ENCODE measurements at places on chromosomes 12 and 14.

GRCh38 chr14:93081876-93082570 lies 33.7 kb downstream of the ITPK1 start:
- ATAC-seq, result peak; percentile 68

DNA sequence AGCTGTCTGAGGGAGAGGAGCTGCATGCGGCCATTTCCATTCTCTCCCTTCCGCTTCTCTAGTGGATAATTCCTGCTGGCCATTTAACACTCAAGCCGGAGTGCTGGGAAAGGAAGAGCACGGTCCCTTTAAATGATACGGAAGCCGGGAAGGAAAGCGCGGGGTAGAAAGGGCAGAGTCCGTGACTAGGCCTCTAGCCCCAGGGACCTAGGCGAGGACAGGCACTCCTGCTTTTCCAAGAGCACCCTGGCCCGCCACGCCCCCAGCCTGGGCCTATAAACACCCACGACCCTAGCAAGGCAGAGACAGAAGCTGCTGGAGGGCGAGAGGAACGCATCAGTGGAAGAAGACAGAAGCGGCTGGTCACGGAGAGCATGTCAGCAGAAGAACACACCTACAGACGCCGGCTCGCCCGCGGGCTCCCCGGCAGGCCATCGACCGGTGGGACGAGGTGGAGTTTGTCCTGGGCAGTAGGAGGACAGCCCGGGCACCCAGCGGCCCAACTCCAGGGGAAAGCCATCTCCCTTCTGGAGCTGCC lies 1206.6 kb upstream of the TMEM132C start:
- ATAC-seq, result no peak

GRCh38 chr12:599756-600155 lies 63.5 kb downstream of the NINJ2 start:
- ATAC-seq, result no peak

DNA sequence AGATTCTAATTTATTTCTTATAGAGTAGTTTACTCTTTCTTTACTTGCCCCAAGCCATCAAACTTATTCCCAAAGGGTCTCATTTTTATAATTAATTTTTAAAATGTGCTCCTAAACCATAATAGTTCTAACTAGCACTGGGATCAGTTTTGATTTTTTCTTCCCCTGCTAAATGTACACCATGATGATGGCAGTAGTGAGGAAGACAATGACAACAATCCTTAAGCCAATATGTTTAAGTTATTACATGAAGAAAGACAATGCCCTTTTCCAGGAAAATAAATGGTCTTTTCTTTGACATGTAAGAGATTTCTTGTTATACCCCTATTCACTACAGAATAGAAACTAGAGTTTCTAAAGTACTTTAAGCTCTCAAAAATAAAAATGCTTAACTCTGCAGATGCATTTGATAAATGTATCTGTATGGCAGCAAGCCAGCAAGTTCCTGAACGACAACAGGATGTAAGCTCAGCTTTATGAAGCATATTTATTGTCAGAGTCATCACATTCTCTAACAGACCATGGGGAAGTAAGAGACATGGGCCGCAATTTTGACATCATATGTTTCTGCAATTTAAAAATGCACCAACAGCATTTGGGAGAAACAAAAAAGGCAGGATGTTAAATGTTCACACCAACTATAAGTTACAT lies 36.0 kb upstream of the SNX6 start:
- ATAC-seq, result peak; percentile 38

GRCh38 chr14:75995372-75996041 lies 9.9 kb downstream of the IFT43 start:
- ATAC-seq, result no peak

DNA sequence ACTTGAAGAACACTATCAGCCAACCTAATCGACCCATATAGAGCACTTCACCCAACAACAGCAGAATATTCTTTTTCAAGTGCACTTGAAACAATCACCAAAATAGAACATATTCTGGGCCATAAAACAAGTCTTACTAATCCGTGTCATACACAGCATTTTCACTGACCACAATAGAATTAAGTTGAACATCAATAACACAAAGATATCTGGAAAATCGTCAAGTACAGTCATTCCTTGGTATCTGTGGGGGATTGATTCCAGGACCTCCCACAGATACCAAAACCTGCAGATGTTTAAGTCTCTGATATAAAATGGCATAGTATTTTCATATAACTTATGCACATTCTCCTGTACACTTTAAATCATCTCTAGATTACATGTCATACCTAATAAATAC lies 295.7 kb downstream of the BCL11B start:
- ATAC-seq, result no peak

GRCh38 chr12:401235-402028 lies at the start of gene CCDC77:
Gene CCDC77, plus strand, starts transcription at chr12:401644. Its CDS starts 7,740 bp downstream, at chr12:409384.
- peak; percentile 99 for ATAC-seq

DNA sequence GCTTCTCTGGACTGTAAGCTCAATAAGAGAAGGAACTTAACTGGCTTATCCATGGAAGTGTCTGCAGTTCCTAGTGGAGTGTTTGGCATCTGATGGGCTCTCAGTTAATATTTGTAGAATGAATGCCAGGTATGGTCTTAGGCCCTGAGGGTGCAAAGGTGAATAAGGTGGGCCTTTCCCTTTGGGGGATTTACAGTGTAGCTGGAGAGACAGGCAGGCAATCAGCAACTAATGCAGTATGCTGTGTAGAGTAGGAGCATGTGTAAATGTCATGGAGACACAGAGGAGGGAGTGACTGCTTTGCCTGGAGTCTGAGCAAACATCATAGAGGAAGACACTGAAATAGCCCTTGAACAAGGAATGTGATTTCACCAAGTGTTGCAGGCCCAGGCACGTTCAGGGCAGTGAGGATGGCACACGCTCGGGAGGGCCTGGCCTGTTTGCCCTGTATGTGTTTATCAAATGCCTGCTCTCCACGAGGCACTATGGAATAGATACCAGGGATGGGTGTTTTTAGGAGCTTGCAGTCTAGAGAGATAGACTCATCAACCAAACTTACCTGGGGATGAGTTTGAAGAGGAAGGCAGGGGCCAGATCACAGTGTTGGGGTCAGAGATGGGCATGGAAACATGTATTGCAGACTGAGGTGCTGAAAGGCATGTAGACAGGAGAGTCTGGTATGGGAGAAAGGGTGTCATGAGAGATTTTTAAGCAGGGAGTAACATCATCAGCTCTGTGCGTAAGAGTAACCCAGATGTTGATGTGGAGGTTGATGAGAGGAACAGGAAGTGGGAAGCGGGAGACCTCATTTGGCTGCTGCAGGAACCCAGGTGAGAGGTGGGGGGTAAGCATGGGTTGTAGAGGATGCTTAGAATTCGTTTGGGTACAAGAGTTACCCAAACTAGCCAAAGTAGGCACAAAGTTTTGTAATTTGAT lies 54.1 kb downstream of the PLXNC1 start:
- ATAC-seq, result no peak

All from activated CD4-positive, CD25-positive, alpha-beta regulatory T cell treated with anti-CD3 and anti-CD28 coated beads, Interleukin-2, amount 50 U/mL, for 24 hours (primary cell).